T-helper 17 cell (primary cell): ENCODE measurements at places on chromosomes 5 and 9. TPM values are rescaled to one million over a fixed set of nuclear protein-coding genes. Genes with fewer than 3 reads are reported as not detected.

DNA sequence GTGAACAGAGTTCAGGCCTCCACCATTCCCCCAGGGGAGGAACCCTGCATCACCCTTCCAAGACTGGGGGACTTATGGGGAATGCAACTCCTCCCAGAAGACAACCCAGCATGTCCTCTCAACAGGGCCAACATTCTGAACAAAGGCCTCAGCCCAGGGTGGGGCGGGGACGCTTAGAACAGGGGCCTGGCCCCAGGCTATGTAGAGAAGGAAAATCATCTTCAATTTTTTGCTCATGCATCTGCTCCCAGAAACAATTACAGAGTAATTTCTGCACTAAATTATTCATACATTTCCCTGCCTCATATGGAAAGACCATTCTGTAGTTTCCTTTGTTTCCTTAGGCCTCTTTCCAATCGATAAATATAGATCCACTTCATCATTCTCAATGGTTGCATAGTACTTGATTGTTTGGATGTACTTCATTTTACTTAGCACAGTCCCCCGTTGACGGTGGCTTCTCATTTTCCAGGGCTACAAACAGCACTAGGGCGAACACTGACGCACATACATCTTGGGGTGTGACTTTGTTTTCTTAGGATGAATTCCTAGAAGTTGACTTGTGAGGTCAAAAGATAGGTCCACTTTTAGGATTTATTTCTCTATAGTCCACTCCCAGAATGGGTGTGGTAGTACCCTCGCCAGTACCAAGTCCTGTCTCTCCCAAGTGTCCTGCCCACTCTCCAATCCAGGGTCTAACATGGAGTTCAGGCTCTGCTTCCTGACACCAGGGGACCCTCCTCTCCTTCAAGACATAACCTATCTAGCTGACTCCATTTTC is 27.2 kb upstream of the SMU1 start:
- H3K27me3 ChIP-seq, result no peaks in the 10 kb centered on the region
- H3K4me3 ChIP-seq, result no peak overlapping the region
- H3K27ac ChIP-seq, result peak overlapping the region; percentile 53
- no peak for DNase-seq
- H3K4me1 ChIP-seq, result peaks cover 11% of the 10 kb centered on the region

DNA sequence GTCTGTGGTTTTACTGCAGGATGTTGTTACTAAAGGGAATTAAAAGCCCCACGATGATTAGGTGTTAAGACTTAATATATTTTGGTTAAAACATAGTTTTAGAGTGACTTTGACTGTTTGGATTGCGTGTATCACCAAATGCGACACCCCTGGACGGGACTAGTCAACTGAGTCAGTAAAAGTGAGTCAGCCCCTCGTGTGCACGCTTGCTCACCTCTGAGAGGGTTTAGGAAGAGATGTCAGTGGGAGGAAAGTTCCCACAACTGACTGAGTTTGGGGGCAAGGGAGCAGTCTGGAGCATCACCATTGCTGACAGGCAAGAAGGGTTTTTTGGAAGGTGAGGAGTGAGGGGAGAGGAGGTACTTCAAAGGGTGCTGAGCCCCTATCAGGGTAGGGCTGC is 14.4 kb upstream of the DMRT3 start:
- DNase-seq, result no peak
- H3K27me3 ChIP-seq, result peaks cover 67% of the 10 kb centered on the region
- peaks cover 3% of the 10 kb centered on the region for H3K36me3 ChIP-seq
- no peak overlapping the region for H3K27ac ChIP-seq
- no peaks in the 10 kb centered on the region for H3K4me1 ChIP-seq

DNA sequence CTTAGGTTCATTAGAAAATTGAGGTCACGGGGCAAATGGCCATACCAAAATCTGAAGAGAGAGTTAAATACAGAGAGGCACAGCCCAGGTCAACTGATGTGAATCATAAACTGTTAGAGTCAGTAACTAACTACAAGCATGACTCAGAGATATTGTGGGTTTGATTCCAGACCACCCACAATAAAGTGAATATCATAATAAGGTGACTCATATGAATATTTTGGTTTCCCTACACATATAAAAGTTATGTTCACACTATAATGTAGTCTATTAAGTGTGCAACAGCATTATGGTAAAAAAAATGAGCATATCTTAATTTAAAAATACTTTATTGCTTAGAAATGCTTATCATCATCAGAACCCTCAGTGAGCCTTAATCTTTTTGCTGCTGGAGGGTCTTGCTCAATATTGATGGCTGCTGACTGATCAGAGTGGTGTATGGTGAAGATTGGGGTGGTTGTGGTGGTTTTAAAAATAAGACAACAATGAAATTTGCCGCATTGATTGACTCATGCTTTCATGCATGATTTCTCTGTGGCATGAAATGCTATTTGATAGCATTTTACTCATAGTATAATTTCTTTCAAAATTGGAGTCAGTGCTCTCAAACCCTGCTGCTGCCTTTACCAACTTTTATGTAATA is 53.1 kb upstream of the EDIL3 start:
- H3K27ac ChIP-seq, result no peak overlapping the region
- H3K27me3 ChIP-seq, result no peaks in the 10 kb centered on the region
- DNase-seq, result no peak
- H3K4me3 ChIP-seq, result no peak overlapping the region
- no peaks in the 10 kb centered on the region for H3K36me3 ChIP-seq

Gene TUSC1
- not detected for total RNA-seq

Gene SLC6A3
- not detected for total RNA-seq

Gene TNPO1
- total RNA-seq, result 66.3 TPM

Gene STK32A
- total RNA-seq, result not detected

GRCh38 chr9:91066856-91067255 is 265.2 kb downstream of the SYK start:
- H3K27ac ChIP-seq, result no peak overlapping the region
- peaks cover 8% of the 10 kb centered on the region for H3K4me1 ChIP-seq
- H3K36me3 ChIP-seq, result peaks cover 2% of the 10 kb centered on the region
- no peak overlapping the region for H3K4me3 ChIP-seq
- DNase-seq, result no peak
